ENCODE measurements at places on chromosomes 1 and 21. TPM values are rescaled to one million over a fixed set of nuclear protein-coding genes. Genes with fewer than 3 reads are reported as not detected.

NPHS2 gene
- total RNA-seq: not detected

GRCh38 chr1:230291731-230292620 lies 134.2 kb downstream of the PGBD5 start:
- peaks cover 26% of the 10 kb centered on the region for H3K27me3 ChIP-seq
- no peaks in the 10 kb centered on the region for H3K36me3 ChIP-seq
- H3K4me3 ChIP-seq: peak overlapping the region; percentile 42
- H3K4me1 ChIP-seq: peaks cover 13% of the 10 kb centered on the region
- no peak overlapping the region for H3K27ac ChIP-seq

DNA sequence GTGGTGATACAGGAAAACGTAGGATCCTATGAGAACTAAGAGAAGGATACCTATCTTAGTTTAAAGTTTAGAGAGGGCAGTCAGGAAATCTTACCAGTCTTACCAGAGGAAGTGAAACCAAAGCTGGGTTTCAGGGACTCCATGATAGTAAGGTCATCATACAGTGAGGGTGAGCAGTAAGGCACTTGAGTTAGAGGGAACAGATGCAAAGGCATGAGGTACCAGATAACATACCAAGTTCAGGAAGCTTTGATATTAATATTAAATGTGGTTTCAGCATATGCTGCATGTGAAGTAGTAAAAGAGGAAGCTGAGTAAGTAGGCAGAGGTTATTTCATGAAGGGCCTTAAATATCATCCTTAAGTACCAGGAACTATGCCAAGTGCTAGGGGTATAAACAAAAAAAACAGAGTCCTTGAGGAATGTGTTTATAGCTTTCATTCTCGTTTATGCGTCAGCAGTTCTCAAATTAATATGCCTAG lies 16.9 kb downstream of the ATG4C start:
- H3K4me3 ChIP-seq: no peak overlapping the region
- peaks cover 8% of the 10 kb centered on the region for H3K36me3 ChIP-seq
- no peak for DNase-seq
- peaks cover 16% of the 10 kb centered on the region for H3K4me1 ChIP-seq

DNA sequence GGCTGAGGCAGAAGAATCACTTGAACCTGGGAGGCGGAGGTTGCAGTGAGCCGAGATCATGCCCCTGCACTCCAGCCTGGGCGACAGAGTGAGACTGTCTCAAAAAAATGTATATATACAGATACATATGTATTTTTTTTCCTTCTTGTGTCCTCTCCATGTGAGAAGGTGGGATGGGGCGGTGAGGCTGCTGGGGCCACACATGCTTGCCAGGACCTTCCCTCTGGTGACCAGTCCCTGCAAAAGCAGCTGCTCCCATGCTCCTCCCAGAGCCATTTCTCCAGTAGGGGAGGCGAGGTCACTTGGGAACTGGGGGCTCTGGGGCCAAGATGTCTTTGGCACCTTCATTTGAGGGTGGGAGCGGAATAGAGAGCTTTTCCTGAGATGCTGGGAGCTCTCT lies 74.9 kb downstream of the PIK3CD start:
- H3K4me3 ChIP-seq: no peak overlapping the region
- no peak overlapping the region for H3K27ac ChIP-seq
- H3K4me1 ChIP-seq: peaks cover 52% of the 10 kb centered on the region
- H3K27me3 ChIP-seq: peaks cover 7% of the 10 kb centered on the region

- peak overlapping the region; percentile 42 for H3K4me3 ChIP-seq
- DNase-seq: peak; percentile 74
- H3K27me3 ChIP-seq: peaks cover 15% of the 10 kb centered on the region
- H3K27ac ChIP-seq: no peak overlapping the region
Measured at GRCh38 chr1:39657923-39658485, 13.9 kb downstream of the NT5C1A start.

DNA sequence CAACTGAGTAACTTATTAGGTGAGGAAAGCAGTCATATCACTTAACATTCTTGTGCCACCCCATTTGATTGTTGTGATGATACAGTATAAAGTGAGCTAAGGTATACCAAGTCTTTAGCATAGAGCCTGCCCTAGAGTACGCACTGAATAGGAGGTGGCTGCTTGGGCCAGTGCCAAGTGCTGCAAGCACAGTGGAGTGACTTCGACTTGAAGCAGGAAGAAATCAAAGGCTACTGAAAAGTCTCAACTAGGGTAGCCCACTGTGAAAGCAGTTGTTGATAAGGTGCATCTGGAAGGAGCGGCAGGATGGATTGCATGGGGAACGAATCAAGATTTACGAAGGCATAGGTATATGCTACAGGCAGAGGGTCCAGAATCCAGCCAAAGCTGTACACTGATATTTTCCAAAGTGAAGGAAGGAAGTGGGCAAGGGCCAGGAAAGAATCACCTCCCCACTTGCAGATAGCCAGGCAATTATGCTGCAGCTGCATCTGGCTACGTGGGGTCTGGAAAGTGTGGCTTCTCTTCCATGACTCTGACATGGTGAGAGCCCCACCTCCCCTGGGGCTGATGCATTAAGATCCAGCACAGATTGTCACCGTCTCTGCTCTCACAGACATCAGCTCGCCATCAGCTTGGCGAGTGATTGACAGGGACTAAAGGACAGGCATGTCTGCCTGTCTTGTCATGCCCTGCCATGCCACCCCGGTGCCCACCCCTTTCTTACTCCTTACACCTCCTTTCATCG lies 287.0 kb upstream of the PLXNA2 start:
- H3K36me3 ChIP-seq: no peaks in the 10 kb centered on the region
- DNase-seq: no peak
- H3K27me3 ChIP-seq: peaks cover under 1% of the 10 kb centered on the region
- H3K4me3 ChIP-seq: no peak overlapping the region

HES3 gene
- not detected for total RNA-seq

DNA sequence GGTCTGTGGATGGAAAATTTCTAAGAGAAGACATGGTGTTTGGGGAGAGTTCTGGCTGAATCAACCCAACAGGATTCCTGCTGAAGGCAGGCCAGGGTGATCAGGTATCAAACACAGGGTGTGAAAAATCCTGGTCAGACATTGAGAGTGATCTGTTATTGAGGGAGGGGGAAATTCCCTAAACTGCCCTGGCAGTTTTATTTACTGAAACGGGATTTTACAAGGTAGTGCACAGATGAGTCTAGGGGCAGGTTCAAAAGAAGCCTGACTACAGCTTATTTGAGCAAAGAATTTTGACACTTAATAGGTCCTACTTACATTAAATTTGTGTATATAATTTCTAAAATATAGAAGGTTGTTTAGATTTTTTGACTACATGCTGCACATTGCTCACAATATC lies 569.4 kb upstream of the RGS18 start:
- H3K27ac ChIP-seq: no peak overlapping the region
- no peaks in the 10 kb centered on the region for H3K27me3 ChIP-seq
- no peak overlapping the region for H3K4me3 ChIP-seq
- no peaks in the 10 kb centered on the region for H3K36me3 ChIP-seq

All from activated naive CD8-positive, alpha-beta T cell treated with anti-CD3 and anti-CD28 coated beads for 36 hours (primary cell).